ENCODE measurements at places on chromosomes 7 and 10.

- DNase-seq = no peak
Measured at GRCh38 chr7:70794962-70795361, 337.0 kb upstream of the GALNT17 start.

GRCh38 chr10:94002156-94002555 is 8.4 kb downstream of the PLCE1 start:
- DNase-seq = no peak

GRCh38 chr7:23108995-23109394 is 3.4 kb downstream of the KLHL7 start:
- DNase-seq = no peak

- no peak for DNase-seq
Measured at GRCh38 chr7:86768967-86769760, 125.5 kb downstream of the GRM3 start.

DNA sequence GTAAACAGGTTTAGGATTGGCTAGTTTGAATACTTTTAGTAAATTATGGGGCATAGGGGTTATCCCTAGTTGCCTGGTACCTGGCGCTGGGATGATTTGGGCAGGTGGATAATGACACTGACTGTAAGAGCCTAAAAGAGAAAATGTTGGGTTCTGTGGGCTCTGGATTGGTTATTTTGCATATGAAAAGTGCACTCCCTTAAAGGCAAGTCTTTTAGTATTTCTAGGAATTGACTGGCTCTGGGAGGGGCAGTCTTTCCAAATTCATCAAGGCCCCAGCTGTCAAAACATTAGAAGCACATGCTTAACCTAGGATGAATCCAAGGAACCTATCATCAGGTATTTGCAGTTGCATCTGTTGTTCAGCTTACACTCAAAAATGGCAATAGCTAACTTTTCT is 454.6 kb upstream of the SORCS1 start:
- no peak for DNase-seq

DNA sequence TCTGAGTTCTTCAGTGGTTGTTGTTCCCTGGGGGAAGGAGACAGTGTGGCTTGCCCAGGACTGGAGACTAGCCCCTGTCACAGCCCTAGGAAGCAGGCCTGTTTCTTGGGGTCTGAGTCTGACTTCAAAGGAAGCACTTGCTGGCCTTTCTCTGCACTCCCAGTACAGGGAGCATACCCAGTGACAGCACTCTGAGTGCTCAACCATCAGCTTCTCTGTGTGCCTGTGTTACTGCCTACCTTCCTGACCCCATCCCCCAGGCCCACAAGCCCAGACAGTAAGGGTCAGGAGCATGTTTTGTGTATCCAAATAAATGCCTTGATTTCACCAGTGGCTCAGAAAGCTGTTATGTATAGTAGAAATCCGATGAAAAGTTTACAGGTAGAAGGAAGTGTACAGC is 48.9 kb downstream of the OGDH start:
- DNase-seq = no peak

GRCh38 chr10:132809232-132810140 is 23.5 kb upstream of the NKX6-2 start:
- no peak for DNase-seq

- no peak for DNase-seq
Measured at GRCh38 chr7:28581351-28581750, 169.0 kb downstream of the CREB5 start.

DNA sequence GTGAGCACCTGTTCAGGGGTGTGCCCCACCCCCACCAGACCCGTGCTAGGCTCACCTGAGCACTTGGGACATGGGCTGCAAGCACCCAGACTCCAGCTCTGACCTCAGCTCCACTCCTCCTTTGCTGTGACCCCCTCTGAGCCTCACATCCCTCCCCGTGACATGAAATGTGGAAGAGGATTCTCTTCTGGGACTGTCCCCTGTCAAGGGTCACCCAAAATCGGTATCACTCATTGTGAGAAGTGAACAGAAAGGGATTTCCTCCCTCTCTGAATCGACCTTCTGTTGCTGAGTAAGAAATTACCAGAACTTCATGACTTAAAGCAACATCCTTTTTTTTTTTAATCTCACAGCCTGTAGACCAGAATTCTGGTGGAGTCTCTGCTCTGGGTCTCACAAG is 6.2 kb upstream of the CHST15 start:
- DNase-seq = no peak

- DNase-seq = peak; percentile 33
Measured at GRCh38 chr10:18822156-18822555, 162.9 kb downstream of the ARL5B start.

DNA sequence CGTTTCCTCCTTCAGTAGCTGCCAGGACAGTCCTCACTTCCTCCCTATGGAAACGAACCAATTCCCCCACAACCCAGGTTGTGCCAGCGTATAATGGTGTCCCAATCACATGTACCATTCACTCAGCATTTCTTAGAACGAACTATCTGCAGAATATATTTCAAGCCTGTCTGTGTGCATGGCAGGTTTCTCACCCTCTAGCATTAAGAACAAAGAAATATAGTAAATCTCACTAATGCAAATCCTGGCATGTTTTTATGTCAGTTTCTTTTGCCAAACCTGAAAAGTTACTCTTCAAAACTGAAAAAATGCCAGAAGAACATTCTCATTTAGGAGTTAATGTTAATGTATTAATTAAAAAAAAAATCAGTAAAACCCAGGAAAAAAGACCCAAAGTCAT is 405.9 kb upstream of the KLF6 start:
- no peak for DNase-seq

DNA sequence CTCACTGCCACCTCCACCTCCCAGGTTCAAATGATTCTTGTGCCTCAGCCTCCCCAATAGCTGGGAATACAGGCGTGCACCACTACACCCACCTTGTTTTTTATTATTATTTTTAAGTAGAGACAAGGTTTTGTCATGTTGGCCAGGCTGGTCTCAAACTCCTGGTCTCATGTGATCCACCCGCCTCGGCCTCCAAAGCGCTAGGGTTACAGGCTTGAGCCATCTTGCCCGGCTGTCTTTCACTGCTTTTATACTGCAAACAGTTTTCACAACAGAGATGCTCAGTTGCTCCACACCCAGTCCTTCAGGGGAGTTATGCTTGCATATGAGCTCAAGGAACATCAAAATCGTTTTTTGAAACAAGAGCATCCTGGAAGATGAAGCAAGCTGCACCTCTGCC is 1.3 kb upstream of the PRR15 start:
- no peak for DNase-seq

GRCh38 chr7:157797361-157797760 is 460.6 kb downstream of the DNAJB6 start:
- no peak for DNase-seq

DNA sequence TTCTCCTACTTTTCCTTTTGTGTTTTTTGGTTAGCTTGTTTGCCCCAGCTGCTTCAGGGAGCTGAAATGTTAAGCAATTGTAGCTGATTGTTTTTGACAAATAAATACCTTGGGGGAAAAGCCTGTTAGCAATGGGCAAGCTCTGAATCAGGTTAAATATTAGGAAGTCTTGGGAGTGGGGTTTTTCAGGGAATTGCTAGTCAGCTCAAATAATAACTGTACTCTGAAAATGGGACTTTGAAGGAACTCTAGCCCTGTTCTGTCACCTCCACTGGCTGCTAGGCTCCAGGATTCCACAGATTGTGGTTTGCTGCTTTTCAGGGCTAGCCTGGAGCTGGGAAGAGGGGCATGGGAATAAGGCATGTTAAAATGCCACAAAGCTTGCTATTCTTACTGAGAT is 39.5 kb downstream of the ADK start:
- DNase-seq = no peak

- DNase-seq = no peak
Measured at GRCh38 chr7:141359740-141360415, 191.3 kb upstream of the AGK start.

DNA sequence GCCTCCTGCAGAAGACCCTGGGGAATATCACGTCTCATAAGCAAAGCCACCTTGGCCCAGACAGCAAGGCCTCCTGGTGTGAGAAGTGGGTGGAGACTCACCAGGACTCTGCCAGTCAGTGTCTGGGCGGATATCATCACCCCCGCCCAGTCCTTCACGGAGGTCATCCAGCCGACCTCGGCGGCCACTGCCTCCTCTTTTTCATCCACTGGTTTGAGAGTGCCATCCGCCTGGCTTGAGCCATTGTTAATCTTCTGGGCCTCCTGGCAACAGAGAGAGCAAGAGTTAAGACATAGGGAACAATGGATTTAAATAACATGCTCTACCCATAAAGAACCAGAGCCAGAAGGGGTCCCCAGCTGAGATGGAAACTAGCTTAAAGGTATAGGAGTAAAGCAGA is 233.8 kb downstream of the KCNMA1 start:
- DNase-seq = no peak

- peak; percentile 45 for DNase-seq
Measured at GRCh38 chr7:4613846-4614548, 68.1 kb upstream of the FOXK1 start.

- DNase-seq = no peak
Measured at GRCh38 chr7:83119026-83119382, 43.7 kb downstream of the PCLO start.

GRCh38 chr7:66921918-66922486 is 977 bp downstream of the TMEM248 start:
- DNase-seq = no peak

- no peak for DNase-seq
Measured at GRCh38 chr7:103894656-103895596, 94.5 kb downstream of the RELN start.

- no peak for DNase-seq
Measured at GRCh38 chr10:57849691-57850357, 417.9 kb downstream of the IPMK start.

DNA sequence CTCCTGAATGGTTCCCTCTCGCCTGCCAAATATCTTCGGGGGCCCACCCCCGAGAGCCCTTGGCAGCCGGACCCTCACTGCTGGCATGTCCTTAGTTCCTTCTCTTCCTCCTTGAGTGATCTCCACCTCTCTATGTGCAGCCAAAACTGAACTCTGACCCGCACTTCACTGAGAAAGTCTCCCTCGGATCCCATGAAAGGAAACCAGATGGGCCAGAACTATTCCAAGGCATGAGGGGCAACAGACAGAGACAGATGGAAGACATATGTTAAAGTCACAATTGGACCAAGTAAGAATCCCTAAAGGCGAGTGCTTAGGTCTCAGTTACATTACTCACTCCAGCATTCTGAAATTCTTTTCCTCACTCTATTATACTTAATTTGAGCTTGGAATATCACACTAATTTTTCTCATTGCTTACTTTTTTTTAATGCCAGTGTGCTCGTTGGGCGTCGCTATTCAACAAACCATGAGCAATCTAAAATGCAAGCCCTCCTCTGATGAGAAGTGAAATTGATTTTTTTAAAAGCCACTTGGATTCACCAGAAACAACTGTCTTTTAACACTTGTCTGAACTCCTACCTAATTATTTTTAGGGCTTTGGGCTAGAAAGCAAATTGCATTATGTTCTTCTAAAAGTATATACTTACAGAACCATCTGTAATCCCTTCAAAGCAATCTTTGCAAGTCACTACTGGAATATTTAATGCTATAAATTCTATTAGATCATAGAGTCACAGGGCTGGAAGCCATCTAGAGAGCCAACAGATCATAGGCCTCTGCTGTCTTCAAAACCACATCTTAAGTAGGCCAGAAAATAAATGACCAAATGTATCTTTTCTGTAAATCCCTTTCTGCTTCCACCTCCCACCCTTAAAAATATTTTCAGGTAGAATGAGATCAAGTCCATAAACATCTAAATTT is 43.3 kb upstream of the EZH2 start:
- peak; percentile 73 for DNase-seq

DNA sequence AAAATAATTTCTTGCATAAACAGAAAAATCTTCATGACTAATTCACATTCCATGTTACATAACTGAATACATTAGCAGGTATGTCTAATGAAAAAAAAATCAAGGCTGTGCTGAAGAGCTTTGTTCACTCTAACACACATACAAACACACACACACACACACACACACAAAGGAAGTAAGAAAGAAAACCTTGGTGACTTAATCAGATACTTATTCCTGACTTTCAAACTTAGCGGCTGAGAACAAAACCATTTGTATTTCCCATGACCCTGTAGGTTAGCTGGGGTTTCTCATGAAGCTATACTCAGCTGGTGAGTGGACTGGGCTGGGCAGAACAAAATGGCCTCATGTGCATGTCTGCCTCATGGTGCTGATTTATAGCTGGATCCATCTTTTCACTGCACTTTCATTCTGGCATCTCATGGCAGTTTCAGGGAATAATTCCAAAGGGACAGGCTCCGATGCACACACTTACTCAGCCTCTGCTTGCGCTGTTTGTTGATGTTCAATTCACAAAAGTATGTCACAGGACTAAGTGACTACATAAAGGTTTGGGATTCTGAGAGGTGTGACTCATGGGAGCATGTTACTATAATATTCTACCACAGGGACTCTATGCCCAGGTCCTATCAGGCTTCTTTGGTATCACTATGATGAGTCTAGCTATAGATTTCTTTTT is 161.2 kb downstream of the PCLO start:
- no peak for DNase-seq
